ENCODE measurements at places on chromosomes 1 and 21.

DNA sequence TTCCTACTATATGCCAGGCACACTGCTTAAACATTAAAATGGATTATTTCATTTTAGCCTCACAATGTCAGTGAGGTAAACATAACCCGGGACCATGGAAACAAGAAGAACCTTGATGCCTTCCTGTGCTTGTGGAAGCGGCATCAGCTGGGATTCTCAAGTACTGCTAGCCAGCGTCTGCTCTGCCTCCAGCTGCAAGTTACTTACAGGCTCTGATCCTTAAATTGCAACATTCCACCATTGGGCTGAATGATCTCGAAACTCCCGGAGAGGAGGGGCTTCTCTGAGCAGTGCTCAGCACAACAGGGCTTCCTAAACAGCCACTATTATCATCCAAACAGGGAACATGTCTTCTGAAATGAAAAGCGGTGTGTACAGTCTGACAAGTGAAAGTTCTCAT lies 6.7 kb upstream of the MAN1C1 start:
- no peak for DNase-seq

DNA sequence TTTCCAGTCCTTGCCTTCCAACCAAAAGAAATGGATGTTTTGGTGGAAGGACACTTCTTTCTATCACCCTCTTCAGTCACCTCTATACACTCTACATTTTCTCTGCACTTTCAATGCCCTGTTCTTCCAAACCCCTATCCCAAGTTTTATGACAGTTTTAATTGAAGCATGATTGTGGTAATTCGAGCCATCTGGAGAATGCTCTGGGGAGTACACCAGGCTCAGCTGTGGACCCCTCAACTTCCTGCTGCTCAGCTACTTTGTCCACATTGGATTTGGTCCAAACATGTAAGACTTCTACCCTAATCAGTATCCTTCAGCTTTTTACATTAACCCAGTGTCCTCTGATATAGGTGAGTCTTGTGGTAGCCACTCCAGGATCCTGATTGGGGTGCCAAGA lies 129.6 kb downstream of the SYT2 start:
- no peak for DNase-seq

- no peak for DNase-seq
Measured at GRCh38 chr1:192861860-192862259, 53.0 kb downstream of the RGS2 start.

GRCh38 chr1:3688356-3689137 lies 36.2 kb downstream of the TP73 start:
- no peak for DNase-seq

- DNase-seq: no peak
Measured at GRCh38 chr1:227469708-227470107, 93.6 kb upstream of the ZNF678 start.

GRCh38 chr1:67489643-67490042 lies 59.4 kb upstream of the SERBP1 start:
- peak; percentile 21 for DNase-seq

- no peak for DNase-seq
Measured at GRCh38 chr1:223664106-223664505, 1.4 kb downstream of the CAPN8 start.

DNA sequence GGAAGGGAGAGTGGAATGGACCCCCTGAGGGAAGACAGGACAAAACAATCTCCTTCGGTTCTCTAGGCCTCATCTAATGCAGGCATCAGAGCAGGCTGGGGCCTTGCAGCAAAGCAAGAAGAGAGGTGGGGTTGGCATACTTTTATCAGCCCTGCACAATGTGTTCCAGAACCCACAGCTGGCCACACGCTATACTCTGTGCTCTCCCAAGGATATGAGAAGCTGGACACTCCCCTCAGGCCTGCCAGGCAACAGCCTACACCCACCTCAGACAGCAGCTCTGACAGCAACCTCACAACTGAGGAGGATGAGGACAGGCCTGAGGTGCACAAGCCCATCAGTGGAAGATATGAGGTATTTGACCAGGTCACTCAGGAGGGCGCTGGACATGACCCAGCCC lies 27.3 kb downstream of the LY9 start:
- no peak for DNase-seq

DNA sequence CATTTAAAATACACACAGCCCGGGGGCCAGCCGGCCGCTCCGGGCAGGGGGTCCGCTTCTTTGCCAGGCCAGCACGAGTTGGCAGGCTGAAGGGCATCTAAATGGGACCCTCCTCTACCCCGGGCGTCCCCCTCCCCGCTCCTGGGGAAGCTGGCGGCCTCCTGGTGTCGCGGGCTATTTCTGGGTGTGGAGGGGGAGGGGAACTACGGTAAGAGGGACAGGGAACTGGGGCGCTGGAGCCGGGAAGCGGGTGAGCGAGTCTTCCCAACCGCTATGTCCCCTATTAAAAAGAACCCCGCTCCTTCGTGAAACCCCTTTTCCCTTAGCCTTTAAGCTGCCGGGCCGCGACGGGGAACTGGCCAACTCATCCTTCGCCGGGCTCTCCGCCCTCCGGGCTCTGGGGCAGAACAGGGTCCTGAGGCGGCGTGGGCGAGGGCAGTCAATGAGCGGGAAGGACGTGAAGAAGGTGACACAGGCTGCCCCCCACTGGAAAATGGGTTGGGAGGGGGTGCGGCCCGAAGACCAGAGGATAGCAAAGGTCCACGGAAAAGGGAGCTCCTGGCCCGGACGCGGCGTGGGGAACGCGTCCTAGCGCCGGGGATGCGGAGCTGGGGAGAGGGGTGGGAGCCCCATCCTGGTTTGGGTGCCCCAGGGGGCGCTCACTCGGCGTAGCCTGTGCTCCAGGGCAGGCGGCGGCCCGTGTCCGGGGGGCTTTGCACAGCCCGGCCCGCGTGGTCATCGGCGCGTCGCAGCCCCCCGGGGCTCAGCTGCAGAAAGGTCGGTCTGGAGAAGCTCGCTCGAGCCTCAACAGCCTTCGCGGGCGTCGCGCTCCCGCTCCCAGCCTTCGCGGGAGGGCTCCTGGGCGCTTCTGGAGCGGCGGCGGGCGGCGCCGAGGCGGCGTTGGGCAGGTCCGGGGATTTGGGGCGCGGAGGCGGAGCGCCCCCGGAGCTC lies 544 bp downstream of the PPM1J start:
- no peak for DNase-seq

DNA sequence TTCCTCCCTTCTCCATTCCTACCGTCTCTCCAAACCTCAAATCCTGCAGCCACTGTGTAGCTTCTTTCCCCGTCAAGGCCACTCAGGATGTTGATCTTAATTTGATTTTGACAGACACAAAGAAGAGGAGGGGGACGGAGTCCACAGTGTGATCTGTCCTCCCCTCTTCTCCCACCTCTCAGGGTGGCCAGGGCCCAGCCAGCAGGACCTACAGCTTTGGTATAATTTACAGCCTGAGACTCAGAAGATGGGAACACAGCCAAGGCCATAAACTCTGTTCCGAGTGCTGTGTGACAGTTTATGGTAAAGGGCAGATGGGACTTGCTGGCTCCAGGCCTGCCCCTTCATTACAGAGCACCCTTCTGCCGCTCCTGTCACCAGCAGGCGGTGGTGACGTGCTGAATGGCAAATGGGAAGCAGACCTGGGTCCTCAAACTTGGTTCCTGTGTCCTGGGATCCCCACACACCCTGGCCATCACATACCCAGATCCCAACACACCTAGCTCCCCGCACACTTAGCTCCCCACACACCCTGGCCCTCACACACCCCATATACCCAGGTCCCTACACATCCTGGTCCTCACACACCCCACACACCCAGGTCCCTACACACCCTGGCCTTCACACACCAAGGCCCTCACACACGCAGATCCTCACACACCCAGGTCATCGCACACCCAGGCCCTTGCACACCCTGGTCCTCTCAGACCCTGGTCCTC lies 71.6 kb downstream of the CD2 start:
- peak; percentile 81 for DNase-seq

DNA sequence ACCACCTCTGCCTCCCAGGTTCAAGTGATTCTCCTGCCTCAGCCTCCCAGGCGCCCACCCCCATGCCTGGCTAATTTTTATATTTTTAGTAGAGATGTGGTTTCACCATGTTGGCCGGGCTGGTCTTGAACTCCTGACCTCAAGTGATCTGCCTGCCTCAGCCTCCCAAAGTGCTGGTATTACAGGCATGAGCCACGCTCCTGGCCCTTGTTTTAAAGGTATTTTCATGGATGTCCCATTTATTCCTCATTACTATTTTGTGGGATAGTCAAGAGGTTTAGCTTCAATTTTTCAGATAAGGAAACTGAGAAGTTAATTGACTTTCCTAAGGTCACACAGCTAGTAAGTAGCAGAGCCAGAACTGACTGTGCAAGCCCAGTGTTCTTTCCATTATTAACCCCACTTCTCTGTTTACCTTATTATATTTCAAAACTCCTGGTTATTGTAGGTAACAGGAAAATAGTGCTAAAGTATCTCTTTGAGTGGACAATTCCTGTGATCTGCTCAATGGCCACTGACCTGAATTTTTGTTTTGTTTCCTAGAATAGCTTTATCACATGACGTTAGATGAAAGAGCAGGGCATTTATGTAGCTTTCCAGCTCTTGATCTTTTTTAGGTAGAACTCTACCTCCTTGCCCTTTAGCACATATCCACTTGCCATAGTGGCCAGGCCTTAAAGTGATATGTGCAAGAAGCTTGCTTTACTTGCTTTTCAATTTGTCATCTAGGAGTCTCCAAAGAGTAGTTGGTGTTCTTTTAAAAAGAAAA lies 13.6 kb downstream of the ZYG11B start:
- DNase-seq: no peak

GRCh38 chr1:228306275-228307217 lies 98.7 kb downstream of the OBSCN start:
- peak; percentile 31 for DNase-seq

DNA sequence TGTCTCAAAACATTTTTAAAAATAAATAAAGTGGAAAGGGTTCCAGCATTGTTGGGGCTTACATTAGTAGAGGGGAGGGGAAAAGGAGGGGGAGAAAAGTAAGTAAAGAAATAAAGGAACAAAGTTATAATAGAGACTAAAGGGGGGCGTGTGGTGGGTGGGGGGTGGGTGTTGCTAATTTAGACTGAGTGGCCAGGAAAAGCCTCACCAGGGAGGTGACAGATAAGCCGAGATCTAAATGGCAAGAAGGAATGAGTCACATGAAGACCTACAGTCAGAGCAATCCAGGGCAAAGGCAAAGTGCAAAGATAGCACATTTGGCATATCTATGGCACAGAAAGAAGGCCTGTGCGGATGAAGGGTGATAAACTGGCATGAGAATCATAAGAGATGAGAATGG lies 7.5 kb downstream of the MPL start:
- no peak for DNase-seq

GRCh38 chr1:171743081-171743870 lies 1.4 kb upstream of the VAMP4 start:
- DNase-seq: no peak

DNA sequence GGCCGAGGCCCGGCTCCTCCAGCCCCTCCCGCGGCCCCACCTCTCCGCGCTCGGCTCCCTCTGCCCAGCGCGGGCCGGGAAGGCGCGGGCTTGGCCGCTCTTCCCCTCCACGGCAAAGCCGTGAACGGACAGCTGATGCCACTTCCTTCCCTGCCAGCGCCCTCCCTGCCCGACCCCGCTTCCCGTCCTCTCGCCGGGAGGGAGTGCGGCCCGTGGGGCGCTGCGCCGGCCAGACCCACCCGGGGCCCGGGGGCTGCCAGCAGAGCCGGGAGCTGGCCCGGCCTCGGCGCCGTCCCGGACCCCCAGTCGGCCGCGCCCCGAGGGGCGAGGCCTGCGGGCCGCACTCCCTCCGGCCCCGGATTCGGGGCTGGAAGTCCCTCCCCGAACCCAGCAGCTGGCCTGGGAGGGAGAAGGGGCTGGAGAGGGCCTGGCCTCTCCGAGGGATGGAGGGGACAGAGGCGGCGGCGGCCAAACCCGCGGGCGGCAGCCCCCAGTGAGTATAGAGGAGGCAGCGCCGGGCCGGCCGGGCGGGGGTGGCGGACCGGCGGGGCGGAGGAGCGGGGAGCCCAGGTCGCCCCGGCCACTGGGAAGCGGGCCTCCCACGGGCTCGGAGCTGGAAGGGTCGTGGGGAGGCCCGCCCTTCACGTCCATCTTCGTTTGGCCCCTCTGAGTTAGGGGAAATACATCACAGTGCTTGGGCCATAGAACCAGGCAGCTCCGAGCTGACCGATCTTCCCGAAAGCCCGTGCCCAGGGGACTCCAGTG lies at the start of gene KIAA1614:
Gene KIAA1614, plus strand, starts transcription at position 97 of the 765 bp plus-strand sequence. Its CDS starts 347 bp downstream, at position 444.
- DNase-seq: no peak

GRCh38 chr1:245575710-245576109 lies 420.9 kb downstream of the KIF26B start:
- DNase-seq: no peak

DNA sequence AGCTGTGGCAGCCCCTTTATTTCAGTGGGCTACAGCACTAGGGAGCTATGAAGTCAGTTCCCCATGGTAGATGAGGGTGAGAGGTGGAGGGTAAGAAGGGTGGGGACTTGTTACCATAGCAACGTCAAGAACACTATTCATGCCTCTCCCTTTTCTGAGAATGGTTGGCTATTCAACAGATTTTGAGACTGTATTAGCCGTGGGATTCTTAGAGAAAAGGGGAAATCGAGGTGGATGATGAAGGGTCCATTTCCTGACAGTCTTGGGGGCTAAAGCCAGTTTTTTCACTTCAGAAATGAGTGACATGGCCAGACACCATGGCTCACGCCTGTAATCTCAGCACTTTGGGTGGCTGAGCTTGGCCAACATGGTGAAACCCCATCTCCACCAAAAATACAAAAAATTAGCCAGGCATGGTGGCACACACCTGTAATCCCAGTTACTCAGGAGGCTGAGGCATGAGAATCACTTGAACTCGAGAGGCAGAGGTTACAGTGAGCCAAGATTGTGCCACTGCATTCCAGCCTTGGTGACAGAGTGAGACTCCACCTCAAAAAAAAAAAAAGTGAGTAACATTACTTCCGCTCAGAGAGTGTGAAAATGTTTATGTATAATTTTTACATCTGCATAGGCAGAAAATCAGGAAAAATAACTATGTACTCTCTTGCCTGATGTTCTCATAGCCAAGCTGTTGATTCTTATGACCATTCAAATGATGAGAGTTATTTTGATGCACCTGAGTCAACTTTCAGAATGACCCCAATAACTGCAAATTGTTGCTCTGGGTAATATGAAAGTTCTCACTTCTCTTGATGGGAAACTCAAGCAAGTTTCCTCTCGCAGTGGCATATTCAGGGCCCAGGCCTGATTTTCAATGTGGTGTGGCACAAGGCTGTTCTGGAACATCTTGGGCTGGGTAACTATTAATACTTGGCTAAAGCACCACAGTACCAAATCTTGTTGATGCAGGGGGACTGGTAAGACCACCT lies 23.2 kb upstream of the RGSL1 start:
- DNase-seq: no peak

GRCh38 chr1:198711837-198712236 lies 73.0 kb downstream of the PTPRC start:
- DNase-seq: no peak

GRCh38 chr1:2988256-2988655 lies 33.0 kb upstream of the ACTRT2 start:
- DNase-seq: no peak

Measured in SK-N-DZ (cell line).